ENCODE measurements at places on chromosomes 1 and 21.

- DNase-seq: no peak
These were observed 4.7 kb upstream of the DENND2D start for GRCh38 chr1:111204983-111205713.

DNA sequence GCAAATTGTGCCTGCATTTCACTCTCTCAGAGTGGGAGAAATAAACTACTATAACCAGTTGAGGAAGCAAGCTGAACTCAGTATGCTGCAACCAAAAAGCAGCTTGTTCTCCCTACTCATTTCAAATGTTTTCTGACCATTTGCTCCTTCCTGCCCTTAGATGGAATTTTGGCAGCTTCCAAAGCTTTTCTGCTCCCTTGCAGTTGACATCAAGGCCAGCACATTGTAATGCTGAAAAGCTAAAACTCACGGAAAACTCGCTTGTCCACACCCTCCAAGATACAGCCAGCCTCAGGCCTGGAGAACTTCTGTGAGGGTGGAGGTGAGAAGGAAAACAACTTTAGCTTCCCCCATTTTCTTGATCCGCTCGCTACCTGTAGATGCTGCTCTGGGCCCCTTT, 5.0 kb upstream of the CHML start:
- DNase-seq: no peak

DNA sequence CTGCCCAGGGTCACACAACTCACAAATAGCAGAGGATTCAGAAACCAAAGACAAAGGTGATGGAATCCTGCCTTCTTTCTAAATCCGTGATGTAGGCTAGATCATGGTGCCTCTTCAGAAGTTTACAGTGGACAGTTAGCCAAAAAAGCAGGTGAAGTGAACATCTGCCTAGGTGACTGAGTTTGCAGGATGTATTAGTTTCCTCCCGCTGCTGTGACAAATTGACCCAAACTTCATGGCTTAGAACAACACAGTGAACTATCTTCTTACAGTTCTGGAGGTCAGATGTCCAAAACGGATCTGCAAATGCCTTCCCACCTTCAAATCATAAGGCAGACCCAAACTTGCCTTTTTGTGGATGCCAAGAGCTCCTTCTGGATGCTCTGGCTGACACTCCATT, 3.2 kb upstream of the TMEM51 start:
- no peak for DNase-seq

- no peak for DNase-seq
These were observed 82.4 kb downstream of the NPHS2 start for GRCh38 chr1:179493323-179493722.

DNA sequence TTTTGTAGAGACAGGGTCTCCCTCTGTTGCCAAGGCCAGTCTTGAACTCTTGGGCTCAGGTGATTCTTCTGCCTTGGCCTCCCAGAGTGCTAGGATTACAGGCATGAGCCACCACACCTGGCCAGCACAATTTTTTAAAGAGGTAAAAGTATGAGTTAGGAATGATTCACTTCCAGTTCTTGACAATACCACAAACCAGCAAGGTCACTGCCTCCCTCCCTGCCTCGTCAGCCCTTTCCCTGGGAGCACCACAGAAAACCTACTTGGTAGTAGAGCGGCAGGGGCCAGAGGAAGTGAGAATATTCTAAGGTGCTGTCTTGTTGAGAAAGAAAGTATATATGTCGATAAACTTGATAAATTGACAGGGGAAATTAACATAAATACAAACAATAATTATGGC, 10.8 kb upstream of the CDA start:
- DNase-seq: no peak

GRCh38 chr1:17494114-17494729, 45.3 kb upstream of the ARHGEF10L start:
- peak; percentile 67 for DNase-seq

DNA sequence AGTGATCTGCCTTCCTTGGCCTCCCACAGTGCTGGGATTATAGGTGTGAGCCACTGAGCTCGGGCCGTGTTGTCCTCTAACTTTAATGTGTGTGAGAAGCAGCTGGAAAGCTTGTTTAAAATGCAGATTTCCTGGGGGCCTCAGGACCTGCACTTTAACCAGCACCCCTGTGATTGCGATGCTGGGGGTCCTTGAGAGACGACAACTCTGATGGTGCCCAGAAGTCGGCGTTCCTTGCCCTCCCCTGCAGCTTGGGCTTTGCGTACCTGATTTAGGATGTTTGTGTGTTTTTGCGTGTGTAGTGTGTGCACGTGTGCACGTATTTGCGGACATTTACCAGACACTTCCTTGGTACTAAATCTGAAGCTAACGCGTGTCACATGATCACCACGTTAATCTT, 10.9 kb downstream of the IFNGR2 start:
- no peak for DNase-seq

DNA sequence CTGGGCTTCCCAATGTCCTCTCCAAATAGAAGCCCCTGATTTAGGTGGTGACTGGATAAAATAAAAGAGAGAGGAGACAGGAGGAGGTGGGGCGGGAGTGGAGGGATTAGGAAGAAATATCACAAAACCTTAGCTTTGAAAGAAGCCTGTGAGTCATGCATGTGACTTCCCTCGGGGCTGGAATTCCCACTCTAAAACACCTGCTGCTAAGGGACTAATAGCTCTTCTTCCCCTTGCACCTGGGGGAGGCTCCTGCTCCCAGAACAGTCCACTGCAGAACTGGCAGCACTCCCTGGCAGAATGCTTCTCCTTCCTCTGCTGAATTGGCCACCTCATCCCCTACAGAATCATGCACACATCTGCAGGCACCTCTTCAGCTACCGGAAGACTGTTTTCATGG, 207.2 kb downstream of the ATG4C start:
- DNase-seq: no peak

- no peak for DNase-seq
These were observed 673.0 kb downstream of the USP25 start for GRCh38 chr21:16402752-16403151.

GRCh38 chr1:117605164-117605773, 579 bp upstream of the TENT5C start:
- no peak for DNase-seq

- no peak for DNase-seq
These were observed 6.8 kb upstream of the PARK7 start for GRCh38 chr1:7954683-7955082.

- DNase-seq: peak; percentile 50
These were observed 31.2 kb upstream of the IFNAR2 start for GRCh38 chr21:33198346-33199099.

DNA sequence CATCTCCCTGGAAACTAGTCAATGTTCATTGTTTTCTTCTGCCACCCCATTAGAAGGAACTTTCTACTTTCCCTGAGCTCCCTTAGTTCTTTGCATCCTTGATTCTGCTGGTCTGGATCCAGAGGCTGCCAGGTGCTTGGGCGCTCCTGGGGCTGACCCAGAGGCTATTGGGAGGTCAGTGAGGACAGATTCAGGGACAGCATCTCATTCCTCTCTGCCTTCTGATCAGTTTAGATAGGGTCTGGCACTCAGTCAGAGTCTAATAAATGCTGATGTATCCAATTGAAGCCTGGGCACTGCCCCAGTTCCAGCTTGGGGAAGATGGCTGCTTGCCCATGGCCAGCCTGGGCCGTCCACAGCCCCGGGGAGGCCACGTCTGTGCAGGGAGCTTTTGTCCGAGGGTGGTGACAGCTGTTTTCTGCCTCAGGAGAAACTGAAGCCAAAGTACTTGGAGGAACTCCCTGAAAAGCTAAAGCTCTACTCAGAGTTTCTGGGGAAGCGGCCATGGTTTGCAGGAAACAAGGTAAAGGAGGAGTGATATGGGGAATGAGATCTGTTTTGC, 2.3 kb downstream of the GSTM1 start:
- DNase-seq: no peak

- no peak for DNase-seq
These were observed 3.5 kb downstream of the SIPA1L2 start for GRCh38 chr1:232626452-232626851.

DNA sequence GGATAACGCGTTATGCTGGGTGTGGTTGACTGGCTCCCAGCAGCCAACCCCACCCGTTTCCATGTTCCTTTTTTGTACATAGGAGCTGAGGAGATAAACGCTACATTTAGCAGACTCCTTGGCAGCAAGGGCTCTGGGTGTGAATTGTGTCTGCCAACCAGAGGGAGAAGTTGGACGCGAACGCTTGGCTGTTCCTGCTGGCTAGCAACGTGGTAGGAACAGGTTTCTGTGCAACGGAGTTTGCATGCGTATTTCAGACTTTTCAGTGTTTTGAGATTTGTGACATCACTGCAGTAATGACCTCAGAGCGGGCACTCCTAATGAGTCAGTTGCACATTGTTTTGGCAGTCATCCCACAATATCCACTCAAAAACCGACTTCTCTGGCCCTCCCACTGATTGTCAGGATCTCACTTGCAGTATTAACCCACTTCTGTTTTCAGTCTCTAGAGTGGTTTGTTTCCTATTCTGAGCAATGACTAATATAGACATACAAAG, 98.7 kb upstream of the RGS1 start:
- DNase-seq: no peak

DNA sequence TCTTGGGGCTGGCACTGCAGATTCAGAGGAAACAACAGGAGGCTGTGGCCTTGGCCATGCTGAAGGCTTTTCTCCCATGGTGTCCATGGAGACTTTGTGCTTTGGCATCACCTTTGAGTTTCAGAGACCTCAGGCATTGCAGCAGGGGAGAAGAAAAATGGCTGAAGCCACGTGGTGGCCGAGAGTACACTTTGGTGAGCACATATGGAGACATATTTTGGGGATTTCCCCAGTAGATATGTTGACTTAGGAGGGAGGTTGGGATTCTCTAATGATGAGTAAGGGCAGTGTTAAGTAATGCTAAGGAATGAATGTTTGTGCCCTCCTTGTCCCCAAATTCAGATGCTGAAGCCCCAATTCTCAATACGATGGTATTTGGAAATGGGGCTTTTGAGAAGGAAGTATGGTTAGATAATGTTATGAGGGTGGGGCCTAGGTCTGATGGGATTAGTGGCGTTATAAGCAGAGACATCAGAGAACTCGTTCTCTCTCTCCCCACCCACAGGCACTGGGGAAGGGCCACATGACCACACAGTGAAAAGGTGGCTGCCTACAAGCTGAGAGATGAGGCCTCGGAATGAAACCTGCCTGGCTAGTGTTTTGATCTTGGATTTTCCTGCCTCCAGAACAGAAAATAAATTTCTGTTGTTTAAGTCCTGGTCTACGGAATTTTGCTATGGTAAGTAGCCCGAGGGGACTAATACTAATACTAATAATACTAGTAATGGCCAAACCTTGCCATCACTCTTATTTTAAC, 98.6 kb downstream of the TBX19 start:
- no peak for DNase-seq

DNA sequence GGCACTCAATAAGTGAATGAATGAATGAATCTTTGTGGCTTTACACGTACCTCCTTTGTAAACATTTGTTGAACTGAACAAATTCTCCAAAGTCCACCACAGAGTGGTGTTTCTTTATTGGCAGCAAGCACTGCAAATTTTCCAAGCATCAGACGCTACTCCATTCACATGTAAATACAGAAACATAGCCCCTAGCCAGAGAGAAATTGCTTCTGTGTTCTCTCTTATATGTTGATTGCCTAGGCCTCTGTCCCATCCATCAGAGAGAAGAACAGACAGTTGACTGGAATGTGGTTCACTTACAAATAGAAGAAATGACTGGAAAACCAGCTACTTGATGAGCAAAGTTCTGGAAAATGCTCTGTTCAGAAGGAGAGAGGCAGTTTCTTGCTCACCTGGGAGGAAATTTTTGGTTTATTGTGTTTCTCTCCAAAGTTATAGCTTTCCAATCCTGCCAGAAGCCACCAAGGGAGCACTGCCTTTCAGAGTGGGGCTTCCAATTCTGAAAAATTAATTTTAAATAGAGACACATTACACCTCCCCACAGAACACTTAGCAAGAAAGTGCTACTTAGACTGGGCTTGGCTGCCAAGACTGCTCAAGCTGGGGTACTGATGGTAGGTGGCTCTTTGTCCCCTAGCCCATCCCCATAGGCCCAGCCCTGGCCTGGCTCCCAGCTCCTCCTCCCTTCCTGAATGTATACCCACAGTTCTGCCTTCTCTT, 18.1 kb upstream of the KIRREL1 start:
- DNase-seq: no peak

- no peak for DNase-seq
These were observed 664 bp downstream of the BACE2 start for GRCh38 chr21:41168391-41169257.

- no peak for DNase-seq
These were observed 72.5 kb downstream of the PLPPR5 start for GRCh38 chr1:98932184-98932583.
